ENCODE measurements at places on chromosomes 7 and 10.

GRCh38 chr7:149126662-149127266 lies 640 bp upstream of the ZNF425 start:
- peak; percentile 47 for DNase-seq

- no peak for DNase-seq
Measured at GRCh38 chr7:123681561-123681960, 25.9 kb downstream of the LMOD2 start.

- DNase-seq: no peak
Measured at GRCh38 chr10:89553064-89553734, 17.8 kb upstream of the SLC16A12 start.

DNA sequence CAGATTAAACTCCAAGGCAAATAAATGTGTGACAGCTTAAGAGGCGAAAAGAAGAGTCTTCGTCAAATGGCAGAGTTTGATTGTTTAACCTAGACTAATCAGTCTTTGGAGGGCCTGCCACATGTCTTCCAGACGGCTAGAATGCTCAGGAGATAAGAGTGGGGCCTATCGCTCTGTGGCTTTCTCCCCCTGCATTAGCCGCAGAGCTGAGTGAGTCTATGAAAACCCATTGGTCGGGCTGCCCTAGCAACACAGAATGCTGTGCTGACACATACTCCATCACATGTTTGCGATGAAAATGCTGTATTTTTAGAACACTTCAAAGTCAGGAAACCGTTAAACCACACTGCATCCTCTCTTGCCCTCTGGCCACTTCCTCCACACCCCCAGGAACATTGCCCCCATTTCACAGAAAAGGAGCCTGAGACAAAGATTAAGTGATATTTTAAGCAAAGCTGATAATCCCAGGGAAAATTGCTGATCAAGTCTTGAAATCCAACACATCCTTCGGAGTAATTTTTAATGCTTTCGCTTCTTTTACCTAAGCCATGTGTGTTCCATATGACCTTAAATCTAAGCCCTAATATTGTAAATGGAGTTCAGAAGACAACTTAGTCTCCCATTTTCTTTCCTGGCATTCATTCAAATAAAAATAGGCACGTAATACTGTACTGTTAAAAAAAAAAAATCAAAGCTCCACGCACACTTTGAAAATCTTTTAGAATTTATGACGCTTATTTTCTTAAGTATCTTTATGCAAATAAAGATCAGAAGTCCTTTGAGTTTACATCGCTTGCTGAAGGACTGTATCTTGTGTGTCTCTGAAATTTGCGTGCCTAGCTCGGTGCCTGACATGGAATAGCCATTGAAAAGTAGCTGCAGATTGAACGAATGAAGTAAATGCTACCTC lies 161.2 kb downstream of the CELF2 start:
- DNase-seq: peak; percentile 91

GRCh38 chr10:18158773-18159265 lies 18.6 kb downstream of the CACNB2 start:
- DNase-seq: no peak

Data from CD4-positive, alpha-beta T cell treated with Interleukin-15 for 4 hours (primary cell).